BJ (cell line): ENCODE measurements at places on chromosomes 4 and X. TPM values are rescaled to one million over a fixed set of nuclear protein-coding genes. Genes with fewer than 3 reads are reported as not detected.

DNA sequence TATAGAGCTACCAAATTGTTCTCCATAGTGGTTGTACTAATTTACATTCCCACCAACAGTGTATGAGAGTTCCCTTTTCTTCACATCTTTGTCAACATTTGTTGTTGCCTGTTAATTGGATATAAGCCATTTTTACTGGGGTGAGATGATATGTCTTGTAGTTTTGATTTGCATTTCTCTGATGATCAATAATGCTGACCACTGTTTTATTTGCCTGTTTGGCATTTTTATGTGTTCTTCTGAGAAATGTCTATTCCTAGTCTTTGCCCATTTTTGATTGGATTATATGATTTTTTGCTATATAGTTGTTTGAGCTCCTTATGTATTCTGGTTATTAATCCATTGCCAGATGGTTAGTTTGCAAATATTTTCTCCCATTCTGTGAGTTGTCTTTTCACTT lies 44.3 kb downstream of the ACTRT1 start:
- no peak for DNase-seq

- no peak for DNase-seq
Observed at GRCh38 chrX:68365341-68365740, 68.0 kb downstream of the OPHN1 start.

- DNase-seq, result no peak
Observed at GRCh38 chrX:23118890-23119527, 119.2 kb downstream of the DDX53 start.

- no peak for DNase-seq
Observed at GRCh38 chr4:152014280-152014679, 253.5 kb upstream of the GATB start.

DNA sequence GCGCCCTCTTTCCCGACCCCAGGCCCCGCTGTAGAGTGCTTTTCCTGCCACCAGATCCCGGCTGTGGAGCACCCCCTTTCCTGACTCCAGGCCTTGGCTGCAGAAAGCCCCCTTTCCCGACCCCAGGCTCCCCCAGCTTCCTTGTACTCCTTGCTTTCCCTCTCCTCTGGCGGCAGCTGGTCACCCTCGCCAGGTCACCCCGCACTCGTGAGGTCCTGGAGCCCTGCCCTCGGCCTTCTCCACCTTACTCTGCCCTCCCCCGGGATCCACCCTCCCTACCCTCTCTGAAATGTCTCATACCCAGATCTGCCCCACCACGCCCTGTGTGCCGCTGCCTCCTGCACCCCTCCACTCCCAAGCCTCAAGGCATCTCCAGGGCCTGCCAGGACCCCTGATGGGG lies 25.0 kb upstream of the C4orf50 start:
- DNase-seq, result no peak

DNA sequence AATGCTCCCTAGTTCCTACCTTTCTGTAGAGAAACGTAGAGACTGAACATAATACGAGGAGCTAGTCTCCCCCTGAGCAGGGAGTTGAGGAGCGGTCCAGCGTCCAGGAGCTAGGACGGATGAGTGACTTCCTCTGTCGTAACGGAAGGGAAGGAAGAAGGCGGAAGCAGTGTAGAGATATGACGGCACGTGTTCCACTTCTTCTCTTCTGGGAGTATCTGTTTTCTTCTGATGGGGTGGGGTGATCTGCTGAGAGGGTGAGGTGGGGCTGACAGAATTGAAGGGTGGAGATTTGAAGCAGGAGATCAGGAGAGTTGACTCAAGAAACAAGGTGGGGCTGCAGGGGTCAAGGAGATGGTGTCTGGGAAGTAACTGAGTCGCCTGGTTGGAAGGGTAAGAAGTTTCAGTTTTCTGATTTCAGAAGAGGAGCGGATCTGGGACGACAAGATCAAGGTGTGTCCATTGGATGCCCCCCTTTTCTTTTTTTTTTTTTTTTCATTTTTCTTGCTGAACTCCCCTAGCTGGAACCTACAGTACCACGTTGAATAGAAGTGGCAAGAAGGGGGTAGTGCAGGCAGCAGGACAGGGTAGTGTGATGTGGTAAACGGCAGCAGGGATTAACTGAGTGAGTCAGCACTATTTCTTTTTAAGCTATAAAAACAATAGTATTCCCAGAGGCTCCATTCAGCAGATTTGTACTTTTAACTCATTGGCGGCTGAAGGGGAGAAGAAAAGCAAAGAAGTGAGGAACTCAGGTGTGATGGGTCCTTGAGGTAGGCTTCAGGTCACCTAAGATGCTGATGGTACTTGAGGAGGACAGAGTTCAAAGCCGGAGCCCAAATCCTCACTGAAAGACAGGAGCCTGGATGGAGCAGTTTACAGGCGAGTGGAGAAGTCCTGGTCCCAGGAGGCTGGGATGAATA lies 50.8 kb upstream of the SETD7 start:
- no peak for DNase-seq

DNA sequence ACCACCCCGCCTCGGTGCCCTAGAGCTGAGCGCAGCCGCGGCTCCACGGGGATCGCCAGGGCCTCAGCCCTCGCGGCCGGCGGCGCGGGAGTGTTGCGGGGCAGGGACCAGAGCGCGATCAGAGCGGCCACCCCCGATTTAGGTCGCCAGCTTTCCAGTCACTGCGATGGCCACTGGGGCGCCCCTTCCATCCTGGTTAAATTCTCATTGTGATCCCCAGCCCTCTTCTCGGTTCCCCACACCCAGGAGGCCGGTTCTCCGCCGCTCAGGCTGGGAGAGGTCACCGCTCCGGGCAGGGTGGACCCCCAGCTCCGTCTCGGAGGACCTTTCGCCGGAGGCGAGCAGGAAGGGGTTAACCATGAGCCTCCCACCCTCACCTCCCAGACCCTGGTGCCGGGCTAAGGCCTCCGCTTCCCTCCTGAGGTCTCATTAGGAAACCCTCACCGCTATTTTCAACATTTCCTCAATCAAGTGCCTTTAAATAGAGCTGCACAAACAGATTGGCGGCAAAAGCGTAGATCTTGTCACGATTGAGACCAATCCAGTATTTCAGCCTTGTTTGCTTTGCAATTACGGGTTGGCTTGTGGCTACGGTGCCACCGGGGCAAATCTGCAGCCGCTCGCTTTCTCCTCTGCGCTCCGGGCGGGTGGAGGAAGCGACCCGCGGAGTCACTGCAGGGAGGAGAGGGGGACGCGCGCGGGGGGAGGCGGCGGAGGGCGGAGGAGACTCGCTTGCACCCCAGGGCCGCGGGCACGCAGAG lies 8.3 kb upstream of the HAND2 start:
- no peak for DNase-seq

DNA sequence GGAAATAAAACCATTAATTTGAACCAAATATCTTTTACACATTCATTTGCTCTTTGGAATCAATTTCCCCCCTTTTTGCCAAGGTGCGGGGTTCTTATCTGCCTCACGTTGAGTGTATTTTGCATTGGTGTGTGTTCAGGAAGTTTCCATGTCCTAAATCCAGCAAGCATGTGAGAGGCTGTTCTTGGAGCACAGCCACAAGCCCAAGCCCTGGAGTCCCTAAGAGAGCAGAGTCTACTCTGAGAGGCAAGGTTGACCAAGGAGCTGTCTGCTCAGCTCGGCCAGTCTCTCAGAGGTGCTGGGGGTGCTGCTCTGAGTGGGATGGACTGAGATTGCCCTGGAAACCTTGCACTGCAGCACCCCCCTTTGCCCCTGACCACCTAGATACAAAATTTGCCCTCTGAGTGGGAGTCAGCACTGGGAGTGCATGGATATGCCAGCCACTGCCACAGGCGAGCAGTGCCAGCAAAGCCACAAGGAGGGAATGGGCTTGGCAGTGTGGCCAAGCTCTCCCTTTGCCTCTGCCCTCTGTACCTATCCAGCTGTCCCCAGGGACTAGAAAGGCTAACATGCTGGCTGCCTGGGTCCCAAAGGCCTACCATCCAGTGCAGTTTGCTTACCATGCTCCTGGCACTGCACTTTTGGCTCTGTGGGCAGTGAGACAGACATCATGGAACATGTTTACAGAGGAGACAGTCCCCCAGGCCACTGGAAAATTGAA lies 20.5 kb upstream of the FAM193A start:
- no peak for DNase-seq

DNA sequence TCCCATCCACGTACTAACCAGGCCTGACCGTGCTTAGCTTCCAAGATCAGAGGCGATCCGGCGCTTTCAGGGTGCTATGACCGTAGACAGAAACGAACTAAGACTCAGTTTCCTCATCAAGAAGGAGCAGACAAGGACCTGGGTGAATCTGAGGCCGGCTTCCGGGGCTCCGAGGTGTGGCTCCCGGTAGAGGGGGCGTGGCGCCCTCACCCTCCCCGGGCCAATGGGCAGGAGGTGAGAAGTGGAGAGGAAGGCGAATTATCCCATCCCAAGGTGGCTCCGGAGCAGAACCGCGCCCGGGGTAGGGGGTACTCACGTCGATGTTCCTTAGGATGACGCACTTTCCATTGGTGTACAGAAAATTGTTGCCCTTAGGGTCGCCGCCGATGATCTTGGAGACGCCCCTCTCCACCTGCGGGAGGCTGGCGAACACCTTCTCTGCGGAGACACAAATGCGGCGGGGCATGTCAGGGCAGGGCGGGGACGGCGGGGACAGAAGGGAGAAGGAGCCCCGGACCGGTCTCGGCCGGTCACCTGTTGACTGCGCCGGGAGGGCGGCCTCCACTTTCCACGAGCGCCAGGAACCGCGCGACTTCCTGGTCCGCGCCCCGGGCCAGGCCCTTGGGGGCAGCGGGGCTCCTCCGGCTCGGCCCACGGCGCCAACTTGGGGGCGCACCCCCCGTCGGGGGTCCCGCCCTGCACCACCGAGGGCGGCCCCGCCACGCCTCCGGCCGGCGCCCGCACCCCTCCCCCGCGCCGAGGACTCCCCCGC lies 616 bp downstream of the WDR1 start:
- no peak for DNase-seq

GRCh38 chr4:106691749-106692148 lies 323.2 kb upstream of the GIMD1 start:
- no peak for DNase-seq

DNA sequence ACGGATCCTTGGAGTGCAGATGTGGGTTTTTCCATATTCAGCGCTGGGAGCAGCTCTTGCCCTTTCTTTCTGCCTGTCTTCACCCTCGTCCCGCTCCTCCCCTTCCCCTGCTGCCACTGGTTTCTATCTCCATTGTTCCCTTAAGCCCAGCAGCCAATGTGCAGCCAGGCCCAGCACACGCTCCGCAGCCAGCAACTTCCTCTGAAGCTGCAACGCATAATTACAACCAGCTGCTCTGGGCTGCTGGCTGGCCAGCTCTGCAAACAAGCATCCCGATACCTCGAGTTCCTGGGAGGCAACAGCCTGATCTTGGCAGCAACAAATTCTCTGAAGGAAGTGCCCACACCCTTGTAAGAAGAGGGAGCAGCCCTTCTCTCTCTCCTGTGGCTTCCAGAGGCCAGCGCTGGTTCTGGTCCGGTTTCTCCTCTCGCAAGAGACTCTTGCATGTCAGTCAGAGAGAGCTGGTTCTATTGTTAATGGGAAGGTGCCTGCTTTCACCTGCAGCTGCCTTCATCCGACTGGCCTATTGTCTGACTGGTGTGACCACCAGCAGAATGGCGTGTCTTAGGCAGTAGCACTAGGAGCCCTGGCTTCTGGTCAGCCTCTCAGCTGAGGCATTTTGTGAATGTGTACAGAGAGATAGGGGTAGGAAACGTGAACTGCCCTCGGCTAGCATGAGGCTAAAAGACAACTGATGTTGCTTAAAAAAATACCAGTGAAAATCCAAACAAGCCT lies 83.8 kb upstream of the MAML3 start:
- DNase-seq, result peak; percentile 77

- DNase-seq, result no peak
Observed at GRCh38 chrX:30215357-30215843, at the start of gene MAGEB2. TSS of gene MAGEB2 (plus strand) at chrX:30215563. CDS start at chrX:30218581, 3,018 bp downstream.

GRCh38 chr4:157013656-157014055 lies 42.1 kb upstream of the PDGFC start:
- no peak for DNase-seq

DNA sequence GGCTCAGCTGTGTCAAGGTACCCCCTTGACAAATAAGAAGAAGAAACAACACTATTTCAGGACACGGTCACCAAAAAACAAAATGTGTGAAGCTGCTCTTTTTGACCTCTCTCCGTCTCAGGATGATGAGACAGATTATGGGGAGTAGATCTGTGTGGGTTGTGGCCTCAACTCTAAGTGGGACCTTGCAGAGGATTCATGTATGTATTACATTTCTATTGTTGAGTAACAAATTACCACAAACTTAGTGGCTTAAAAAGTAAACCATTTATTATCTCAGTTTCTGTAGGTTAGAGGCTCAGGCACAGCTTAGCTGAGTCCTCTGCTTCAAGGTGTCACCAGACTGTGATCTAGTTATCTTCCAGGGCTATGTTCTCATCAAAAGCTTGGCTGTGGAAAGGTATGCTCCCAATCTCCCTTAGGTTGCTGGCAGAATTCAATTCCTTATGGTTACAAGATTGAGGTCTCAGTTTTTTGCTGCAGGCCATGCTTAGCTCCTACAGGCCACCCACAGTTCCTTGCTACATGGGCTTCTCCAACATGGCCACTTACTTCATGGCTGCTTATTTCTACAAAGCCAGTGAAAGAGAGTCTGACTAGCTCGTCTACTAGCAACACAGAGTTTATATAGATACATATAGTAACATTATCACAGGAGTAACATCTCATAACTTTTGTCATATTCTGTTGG lies 28.1 kb downstream of the DGKK start:
- DNase-seq, result no peak

GRCh38 chrX:110425222-110426154 lies 66.8 kb downstream of the RTL9 start:
- no peak for DNase-seq

The VSIG4 gene
- not detected in 2 replicates for polyA plus RNA-seq

The PAGE2B gene
- polyA plus RNA-seq, result not detected in 2 replicates

The TEX13B gene
- not detected in 2 replicates for polyA plus RNA-seq

The PLP1 gene
- polyA plus RNA-seq, result 0.75 and 1.9 TPM in 2 replicates

The TBX22 gene
- not detected in 2 replicates for polyA plus RNA-seq
